ENCODE measurements at places on chromosomes 4 and X.

GRCh38 chr4:1369479-1370079 lies 22.6 kb downstream of the UVSSA start:
- no peak for DNase-seq

- DNase-seq: no peak
These were observed 248.5 kb upstream of the DIAPH2 start for GRCh38 chrX:96436105-96436504.

DNA sequence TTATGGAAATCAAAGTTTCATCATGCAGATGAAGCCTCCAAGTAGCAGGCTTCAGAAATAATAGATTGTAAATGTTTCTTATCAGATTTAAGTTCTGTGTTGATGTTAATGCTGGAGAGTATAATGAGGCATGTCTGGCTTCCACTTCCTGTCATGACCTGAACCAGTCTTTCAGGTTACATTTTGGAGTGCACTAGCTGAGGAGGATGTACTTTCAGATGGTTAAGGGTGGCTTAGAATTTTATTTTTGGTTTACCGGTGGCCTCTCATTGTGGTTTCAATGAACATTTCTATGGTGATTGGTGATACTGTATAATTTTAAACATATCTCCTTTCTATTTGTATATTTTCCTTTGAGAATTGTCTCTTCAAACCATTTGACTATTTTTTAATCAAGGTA lies 890.4 kb downstream of the SH3BGRL start:
- DNase-seq: no peak

DNA sequence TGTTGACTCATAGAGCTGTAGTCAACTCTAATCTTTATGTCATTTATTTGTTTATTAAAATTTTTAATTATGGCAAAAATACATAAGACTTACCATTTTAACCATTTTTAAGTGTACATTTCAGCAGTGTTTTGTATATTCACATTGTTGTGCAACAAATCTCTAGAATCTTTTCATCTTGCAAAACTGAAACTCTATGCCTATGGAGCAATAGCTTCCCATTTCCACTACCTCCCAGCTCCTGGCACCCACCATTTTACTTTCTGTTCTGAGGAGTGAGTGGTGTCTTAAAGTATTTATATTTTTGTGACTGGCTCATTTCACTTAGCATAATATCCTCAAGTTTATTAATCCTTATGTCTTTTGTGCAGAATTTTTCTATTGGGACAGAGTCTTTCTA lies 181.0 kb downstream of the GPAT3 start:
- no peak for DNase-seq

GRCh38 chr4:72397314-72397713 lies 171.7 kb downstream of the ADAMTS3 start:
- no peak for DNase-seq

GRCh38 chr4:96186593-96186992 lies 346.7 kb downstream of the PDHA2 start:
- no peak for DNase-seq

DNA sequence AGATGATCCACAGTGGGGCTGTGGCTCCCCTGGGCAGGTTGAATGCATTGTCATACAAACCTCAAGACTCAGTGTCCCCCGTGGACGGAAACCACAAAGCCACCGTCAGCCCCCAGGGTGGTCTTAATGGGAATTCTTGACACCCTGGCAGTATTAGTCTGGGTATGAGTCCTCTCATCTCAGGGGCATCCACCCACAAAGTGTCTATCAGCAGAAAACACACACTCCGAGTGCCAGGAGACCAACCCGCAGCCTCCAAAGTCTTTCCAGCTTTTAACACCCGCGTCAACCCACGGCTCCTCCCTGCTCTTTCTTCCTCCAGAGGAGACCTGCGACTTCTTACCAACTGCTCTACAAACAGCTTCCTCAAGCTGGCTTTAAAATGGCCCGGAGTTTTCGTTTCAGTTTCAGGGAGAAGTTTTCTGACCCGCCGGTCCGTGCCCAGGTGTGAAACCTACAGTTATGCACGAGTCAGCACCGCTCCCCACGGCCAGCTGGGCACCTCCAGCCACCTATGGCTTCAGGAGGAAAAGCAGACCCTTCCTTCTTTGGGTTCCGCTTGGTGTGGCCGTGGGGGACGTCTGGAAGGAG lies 14.4 kb upstream of the ASMTL start:
- no peak for DNase-seq

DNA sequence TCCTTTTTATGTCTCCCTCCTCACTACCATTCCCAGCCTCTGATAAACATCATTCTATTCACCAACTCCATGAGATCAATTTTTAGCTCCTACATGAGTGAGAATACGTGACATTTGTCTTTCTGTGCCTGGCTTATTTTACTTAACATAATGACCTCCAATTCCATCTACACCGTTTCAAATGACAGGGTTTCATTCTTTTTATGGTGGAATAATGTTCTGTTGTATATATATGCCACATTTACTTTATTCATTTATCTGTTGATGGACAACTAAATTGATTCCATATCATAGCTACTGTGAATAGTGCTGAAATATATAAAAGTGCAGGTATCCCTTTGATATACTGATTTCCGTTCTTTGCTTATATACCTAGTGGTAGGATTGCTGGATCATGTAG lies 503.9 kb downstream of the SMARCA1 start:
- DNase-seq: no peak

- DNase-seq: no peak
These were observed 359.1 kb upstream of the CXorf51A start for GRCh38 chrX:147173594-147173993.

DNA sequence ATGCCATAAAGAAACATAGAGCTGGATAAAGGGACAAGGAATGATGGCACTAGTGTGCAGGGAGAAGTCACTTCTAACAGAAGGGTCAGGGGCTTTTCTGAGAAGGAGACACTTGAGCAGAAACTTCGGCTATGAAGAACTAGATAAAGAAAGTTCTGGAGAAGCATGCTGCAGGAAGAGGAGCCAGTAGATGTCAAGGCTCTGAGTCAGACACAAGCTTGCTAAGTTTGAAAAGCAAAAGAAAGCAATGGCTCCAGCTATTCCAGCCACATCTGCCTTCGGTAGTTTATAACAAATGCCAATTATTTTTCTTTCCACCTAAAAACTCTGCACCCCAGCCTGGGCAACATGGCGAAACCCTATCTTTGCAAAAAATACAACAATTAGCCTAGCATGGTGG lies 7.5 kb downstream of the NUDT6 start:
- DNase-seq: no peak

DNA sequence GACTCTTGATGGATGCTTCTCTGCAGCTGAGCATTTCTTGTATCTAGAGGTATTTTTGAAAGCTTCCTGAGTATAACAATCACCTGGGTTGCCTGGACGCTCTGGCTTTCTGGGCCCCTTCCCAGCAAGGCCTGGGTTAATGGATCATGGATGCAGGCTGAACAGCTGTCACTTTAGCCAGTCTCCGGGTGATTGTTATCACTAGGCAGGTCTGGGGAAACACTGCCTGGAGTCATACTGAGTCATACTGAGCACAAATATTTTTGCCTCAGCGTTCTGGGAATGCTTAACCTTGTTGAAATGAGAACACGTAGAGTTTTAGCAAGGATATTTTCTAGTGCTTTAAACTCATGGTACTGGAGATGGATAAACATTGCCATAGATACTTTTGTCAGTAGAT lies 102.6 kb downstream of the PHEX start:
- DNase-seq: no peak

GRCh38 chr4:4270529-4270928 lies 19.4 kb downstream of the LYAR start:
- DNase-seq: no peak

GRCh38 chr4:89023140-89023539 lies 33.8 kb downstream of the FAM13A start:
- no peak for DNase-seq

DNA sequence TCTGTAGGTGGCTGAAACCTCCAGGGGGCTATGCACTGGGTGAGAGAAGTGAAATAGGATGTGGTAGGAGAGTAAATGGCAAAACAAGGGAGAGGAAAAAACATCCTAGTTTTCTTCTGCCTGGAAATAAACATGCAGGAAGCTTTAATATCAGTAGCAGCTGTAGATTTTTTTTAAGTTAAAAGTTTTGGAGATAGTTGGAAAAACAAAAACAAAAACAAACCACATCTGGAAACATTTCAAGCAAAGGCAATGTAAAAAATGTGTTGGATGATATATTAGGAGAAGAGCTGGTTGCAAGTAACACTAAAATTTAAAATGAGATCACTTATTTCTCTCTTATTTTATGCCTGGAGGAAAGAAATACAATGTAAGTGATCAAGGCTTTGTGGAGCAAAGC lies 388.0 kb downstream of the SPRY1 start:
- DNase-seq: no peak

GRCh38 chr4:74033739-74034138 lies 4.8 kb downstream of the CXCL3 start:
- no peak for DNase-seq

GRCh38 chr4:118361192-118361591 lies 8.4 kb upstream of the PRSS12 start:
- no peak for DNase-seq

GRCh38 chr4:165481053-165481835 lies 102.4 kb downstream of the CPE start:
- DNase-seq: no peak

GRCh38 chr4:181420950-181421349 lies 822.3 kb upstream of the TENM3 start:
- no peak for DNase-seq

- no peak for DNase-seq
These were observed 85.3 kb downstream of the CLCN4 start for GRCh38 chrX:10242026-10242425.

DNA sequence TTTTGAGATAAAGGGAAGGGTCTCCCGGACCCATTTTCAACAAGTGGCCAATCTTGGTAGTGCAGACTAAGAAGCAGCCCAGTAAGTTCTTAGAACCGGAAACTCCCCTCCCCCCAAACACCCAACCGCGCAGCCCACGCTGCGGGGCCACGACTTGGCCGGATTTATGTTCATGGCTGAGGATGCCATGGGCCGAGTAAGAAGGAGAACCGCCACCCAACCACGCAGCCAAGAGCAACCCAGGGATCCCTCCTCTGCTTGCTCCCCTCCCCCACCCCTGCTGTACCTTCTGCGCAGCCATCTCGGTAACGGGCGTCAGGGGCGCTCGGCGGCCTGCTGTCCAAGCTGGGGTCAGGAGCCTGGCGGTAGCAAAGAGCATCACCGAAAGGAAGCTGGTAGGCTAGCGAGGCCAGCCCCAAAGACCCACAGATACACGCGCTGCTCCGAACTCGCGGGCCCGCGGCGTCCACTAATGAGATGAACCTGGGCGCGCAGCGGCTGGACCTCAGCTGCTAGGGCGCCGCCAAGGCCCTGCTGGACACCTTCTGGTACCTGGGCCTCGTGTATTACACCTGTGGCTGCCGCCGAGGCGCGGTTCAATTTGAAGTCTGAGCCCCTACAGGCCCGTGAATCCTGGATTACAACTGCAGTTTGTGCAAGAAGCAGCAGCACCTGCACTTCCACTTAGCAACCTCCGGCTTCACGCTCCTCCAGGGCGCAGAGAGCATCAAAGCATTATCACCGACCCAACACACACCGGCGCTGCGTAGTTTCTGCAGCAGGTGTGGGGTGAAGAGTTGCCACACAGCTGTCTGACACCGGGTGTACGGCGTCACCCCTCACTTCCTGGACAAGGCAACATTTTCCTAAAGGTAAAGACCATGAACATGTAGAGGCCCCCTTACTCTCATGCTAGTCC lies 63.4 kb downstream of the NUDT10 start:
- no peak for DNase-seq

DNA sequence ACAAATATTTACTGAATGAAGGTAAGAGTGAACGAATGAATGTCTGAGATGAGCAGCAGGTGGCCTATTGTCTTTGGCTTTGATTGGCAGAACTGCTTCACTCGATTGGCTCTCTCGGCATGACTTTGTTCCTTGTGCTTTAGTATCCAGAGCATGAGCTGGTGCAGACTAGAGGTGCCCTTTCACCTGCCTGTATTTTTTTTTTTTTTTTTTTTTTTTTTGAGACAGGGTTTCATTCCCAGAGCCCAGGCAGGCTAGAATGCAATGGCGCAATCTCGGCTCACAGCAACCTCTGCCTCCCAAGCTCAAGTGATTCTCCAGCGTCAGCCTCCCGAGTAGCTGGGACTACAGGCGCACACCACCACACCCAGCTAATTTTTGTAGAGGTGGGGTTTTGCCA lies 38.9 kb downstream of the SRPX2 start:
- no peak for DNase-seq

DNA sequence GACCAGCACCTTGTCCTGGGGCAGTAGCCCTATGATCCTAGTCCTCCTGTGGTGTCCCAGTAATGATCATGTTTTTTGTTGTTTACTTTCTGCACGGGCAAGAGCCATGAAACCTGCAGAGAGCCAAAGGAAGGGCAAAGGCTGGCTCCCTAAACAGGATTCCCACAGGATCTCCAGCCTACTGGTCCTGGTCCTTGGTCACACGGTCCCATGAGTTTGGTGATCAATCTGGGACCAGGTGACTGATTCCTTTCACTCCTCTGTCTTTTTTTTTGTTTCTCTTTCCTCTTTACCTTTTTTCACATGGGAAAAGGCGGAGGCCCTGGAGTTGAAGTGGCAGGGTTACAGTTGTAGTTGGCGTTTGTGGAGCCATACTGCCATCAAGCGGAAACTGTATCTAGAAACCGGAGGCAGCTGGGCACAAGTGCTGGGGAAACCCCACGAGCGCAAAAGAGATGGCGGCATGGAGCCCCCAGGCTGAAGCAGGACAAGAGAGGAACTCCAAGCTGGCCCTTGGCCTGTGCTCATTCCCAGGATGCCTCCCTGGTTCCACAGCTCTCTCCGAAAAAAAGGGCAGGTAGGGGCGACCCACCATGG lies 34.6 kb downstream of the NBDY start:
- no peak for DNase-seq

GRCh38 chr4:77593101-77593500 lies 12.5 kb upstream of the CXCL13 start:
- no peak for DNase-seq

DNA sequence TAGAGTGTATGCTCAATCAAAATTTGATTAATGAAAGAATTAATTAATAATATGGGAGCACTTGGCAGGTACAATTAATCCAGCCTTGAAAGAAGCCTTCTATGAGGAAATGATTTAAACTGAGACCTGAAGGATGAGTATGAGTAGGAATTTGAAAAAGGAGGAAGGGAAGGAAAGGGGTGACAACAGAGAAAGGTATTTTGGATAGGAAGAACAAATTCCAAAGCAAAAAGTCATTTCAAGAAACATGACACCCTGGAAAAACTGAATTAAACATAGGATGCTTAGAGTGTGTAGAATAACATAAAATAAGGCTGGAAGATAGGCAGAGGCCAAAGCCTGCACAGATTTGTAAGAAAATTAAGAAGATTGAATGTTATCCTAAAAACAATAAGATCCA lies 29.6 kb downstream of the PHOX2B start:
- no peak for DNase-seq

DNA sequence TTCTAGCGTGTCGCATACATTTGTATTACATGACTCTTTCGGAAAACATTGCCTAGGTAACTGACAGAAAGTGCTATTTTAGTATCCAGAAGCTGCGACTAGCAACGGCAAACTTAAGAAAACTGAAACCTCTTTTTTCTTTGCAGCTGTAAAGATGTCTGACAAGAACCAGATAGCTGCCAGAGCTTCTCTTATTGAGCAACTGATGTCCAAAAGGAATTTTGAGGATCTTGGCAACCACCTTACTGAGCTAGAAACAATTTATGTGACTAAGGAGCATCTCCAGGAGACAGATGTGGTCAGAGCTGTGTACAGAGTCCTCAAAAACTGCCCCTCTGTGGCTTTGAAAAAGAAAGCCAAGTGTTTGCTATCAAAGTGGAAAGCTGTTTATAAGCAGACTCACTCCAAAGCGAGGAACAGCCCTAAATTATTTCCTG lies 9.4 kb downstream of the TCEANC start:
- no peak for DNase-seq

GRCh38 chr4:170476351-170476750 lies 386.6 kb upstream of the AADAT start:
- DNase-seq: no peak

Data from hippocampal formation (tissue), 2 donors.